ENCODE measurements at places on chromosomes 13 and 19.
A peak's percentile ranks its signal among the peaks of the same experiment; 100 is the strongest.

DNA sequence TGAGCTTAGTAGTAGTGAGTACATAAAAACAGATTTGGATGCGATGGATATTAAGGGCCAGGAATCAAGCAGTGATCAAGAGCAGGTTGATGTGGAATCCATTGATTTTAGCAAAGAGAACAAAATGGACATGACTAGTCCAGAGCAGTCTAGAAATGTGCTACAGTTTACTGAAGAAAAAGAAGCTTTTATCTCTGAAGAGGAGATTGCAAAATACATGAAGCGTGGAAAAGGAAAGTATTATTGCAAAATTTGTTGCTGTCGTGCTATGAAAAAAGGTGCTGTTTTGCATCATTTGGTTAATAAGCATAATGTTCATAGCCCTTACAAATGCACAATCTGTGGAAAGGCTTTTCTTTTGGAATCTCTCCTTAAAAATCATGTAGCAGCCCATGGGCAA lies 11.4 kb downstream of the CHAMP1 start:
- DNase-seq, result no peak

GRCh38 chr13:109922518-109922917 lies 136.1 kb upstream of the IRS2 start:
- DNase-seq, result no peak

GRCh38 chr13:27495551-27495950 lies 45.2 kb upstream of the MTIF3 start:
- DNase-seq, result no peak

DNA sequence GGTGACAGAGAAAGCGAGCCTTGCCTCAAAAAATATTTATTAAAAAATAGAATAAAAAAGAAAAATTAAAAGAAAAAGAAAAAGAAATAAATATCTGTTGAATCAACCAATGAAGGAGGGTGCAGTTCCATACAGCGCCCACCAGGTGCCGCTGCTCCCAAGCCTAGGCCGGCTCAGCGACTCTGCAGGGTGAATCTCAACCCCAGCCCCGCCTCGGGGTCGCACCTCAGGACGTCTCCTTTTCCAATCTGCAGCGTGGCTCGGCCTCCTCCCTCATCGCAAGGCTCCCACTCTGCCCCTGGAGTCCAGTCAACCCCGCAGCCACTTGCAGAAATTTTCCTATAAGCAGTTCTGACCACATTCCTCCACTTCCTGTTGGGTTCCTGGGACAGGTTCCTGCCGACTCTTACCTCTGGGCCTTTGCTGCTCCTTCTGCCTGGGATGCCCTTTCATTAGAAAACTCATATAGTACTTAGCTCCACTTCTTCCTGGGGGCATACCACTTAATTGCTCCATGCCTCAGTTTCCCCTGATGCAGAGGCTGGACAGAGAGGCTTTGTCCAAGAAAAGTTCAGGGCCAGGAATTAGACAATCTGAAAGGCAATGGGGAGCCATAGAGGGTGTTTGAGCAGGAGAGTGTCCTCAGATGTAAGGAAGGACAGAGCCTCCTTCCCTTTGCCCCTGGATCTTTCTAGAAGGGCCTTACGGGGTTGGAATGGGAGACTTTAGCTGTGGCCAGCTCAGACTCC lies 24.3 kb downstream of the NFILZ start:
- DNase-seq, result peak; percentile 75

- no peak for DNase-seq
These were observed 499 bp upstream of the KLK13 start for GRCh38 chr19:51065221-51065960.

DNA sequence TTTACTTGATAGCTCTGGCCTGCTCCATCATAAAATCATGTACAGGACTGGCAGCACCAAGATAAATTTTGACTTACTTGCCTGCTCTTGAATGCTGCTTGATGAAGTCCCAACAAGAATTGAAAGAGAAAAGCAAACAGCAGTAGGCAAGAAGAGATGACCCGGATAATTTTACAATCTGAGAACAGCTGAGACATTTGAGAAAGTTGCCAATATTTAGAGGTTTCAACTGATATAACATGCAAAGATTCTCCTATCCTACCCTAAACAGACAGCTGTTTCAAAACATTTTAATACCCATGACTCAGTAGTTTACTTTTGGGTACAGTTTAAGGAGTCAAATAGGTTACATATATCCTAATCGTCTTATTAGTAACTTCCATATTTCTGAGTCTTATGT lies 5.9 kb downstream of the FRY start:
- no peak for DNase-seq

GRCh38 chr13:103236213-103236612 lies 170.0 kb upstream of the SLC10A2 start:
- no peak for DNase-seq

DNA sequence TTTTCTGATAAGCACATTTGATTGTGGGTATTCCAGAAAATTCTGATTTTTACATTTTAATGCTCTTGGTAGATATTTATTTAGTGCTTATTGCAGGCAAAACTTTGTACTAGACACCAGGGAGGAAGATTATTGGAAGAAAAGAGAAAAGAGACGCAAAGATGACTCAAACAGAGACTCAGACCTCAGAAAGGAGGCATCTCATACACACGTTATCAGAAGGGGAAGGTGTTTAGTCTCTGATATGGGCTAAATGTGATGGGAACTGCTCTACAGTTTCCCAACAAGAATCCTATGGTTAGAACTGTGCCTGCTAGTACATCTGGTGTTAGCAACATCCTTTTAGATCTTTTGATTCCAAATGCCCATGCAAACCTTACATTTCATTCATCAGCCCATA lies 245.6 kb downstream of the KLF5 start:
- DNase-seq, result no peak

- DNase-seq, result no peak
These were observed 22.5 kb downstream of the ZIC5 start for GRCh38 chr13:99948907-99949678.

- no peak for DNase-seq
These were observed 9.4 kb downstream of the NRTN start for GRCh38 chr19:5814123-5814851.

GRCh38 chr19:39046037-39046821 lies 13.9 kb upstream of the FBXO27 start:
- DNase-seq, result no peak

DNA sequence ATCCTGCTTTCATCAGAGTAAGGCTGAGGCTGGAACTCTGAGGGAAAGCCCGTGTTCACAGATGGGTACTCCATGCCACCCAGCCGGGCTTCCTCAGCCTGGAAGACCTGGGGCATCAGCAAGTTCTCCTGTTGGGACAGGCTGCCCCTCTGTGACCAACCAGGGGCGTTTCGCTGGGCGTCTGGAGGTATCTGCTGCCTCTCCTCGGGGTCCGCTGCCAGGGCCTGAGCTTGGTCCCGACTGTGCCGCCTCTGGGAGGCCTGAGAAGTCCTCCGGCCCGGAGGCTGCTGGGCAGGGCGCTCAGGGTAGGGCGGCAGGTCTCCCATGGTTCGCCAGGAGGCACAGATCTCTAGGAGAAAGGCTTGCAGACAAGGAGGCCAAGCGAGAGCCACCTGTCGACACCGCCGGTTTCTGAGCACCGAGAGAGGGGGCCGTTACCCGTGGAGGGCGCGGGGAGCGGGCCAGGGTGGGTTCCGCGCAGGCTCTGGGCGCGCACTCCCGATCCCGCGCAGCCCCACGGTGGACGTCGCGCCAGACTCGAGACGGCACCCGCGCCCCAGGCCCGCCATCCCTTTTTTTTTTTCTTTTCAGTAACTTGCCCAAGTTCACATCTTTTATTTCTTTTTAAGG lies at the start of gene RSPH6A:
TSS of gene RSPH6A (minus strand) at position 458 of the 630 bp plus-strand sequence. CDS start at position 326, 132 bp downstream.
- no peak for DNase-seq

DNA sequence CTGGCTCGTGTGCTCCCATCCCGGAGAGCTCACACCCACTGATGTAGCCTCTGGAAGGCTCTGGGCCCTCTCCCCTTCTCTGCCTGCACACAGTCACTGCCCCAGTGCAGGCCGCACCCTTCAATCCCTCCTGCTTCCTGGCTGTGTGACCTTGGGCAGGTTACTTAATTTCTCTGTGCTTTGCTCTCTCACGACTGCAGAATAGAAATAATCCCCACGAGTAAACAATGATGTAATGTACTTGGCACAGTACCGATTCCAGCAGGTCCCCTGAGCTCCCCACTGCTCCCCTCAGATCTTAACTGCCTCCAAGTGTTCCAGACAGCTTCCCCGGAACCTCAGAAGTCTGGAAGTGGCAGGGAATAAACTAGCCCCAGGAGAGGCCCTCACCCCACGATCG lies 16.1 kb downstream of the LIG1 start:
- no peak for DNase-seq

DNA sequence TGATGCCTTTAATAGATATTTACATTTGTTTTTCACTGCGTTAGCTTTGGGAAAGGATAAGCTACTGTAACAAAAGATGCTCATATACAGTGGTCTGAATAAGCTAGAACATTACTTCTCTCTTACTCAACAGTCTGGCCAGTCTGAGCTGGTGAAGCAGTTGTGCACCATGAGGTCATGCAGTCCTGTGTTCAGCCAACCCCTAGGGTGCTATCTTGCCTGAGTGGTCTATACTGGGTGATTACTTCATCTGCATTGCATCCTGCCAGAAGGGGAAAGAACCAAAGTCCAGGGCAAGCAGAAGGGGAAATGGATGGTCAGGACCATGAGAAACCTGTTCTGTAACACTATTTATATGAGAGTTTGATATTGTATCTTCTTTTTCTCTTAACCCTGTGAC lies 31.5 kb downstream of the ERCC5 start:
- DNase-seq, result no peak

GRCh38 chr13:43784496-43784895 lies 2.3 kb downstream of the ENOX1 start:
- no peak for DNase-seq

- peak; percentile 49 for DNase-seq
These were observed 2.6 kb upstream of the WIZ start for GRCh38 chr19:15452111-15453047.

- no peak for DNase-seq
These were observed 13.5 kb downstream of the KCTD12 start for GRCh38 chr13:76872675-76873074.

GRCh38 chr13:29453617-29454011 lies 141.9 kb downstream of the SLC7A1 start:
- no peak for DNase-seq
